Activated T-helper 9 cell treated with anti-CD3 and anti-CD28 coated beads, Interleukin-2, amount 50 U/mL, for 16 hours (primary cell): ENCODE measurements at places on chromosomes 16 and 17.

- DNase-seq = no peak
Observed at GRCh38 chr17:27558842-27559505, 72.0 kb upstream of the LGALS9 start.

GRCh38 chr17:61444831-61445230 lies 7.4 kb upstream of the TBX4 start:
- no peak for DNase-seq

- DNase-seq = no peak
Observed at GRCh38 chr17:12851901-12852435, 62.7 kb downstream of the ARHGAP44 start.

DNA sequence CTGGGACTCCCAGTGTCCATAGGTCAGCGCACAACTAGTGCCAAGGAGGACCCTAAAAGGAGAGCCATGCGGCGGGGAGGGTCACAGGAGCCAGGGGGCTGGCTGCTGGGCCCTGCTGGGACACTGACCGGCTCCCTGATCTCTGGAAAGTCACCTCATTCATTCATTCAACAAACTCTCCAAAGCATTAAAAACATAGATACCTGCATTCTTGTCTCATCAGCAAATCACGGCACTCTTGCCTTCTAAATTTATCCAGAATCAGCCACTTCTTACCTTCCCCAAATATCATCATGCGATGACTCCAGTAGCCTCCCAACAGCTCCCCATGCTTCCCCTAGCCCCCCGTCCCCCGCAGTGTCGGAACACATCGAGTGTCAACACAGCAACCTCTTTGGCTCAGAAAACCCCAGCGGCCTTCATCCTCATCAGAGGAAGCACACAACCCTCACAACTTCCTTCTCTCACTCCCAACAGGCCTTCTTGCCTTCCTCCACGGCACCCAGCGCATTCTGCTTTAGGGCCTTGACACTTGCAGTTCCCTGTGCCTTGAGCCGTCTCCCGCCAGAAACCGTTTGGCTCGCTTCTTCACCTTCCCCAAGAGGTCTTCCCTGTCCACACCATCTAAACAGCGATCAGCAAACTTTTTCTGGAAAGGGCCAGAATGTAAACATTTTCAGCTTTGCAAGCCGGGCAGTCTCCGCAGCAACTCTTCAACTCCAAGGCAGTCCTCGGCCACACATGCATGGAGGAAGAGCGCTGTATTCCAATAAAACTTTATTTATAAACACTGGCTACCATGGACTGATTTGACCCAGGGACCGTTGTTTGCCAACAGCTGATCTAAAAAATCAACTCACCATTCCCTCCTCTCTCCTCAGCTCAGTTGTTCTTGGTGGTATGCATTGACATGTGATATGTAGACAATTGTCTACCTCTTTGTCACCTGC lies 119.5 kb upstream of the TNRC6C start:
- DNase-seq = no peak

DNA sequence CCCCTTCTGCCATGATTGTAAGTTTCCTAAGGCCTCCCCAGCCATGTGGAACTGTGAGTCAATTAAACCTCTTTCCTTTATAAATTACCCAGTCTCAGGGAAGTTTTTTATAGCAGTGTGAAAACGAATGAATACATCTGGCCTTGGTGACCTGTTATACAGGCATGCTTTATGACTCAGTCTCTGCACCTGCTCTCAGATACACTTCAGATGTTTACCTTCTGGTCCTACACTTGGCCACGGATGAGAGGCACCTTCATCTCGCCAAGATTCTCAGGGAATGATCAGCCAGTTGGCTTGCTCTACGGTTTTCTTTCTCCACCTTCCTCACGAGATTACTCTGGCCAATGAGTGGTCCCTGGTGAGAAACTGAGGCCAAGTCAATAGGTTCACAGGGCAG lies 304.7 kb downstream of the CA10 start:
- no peak for DNase-seq

DNA sequence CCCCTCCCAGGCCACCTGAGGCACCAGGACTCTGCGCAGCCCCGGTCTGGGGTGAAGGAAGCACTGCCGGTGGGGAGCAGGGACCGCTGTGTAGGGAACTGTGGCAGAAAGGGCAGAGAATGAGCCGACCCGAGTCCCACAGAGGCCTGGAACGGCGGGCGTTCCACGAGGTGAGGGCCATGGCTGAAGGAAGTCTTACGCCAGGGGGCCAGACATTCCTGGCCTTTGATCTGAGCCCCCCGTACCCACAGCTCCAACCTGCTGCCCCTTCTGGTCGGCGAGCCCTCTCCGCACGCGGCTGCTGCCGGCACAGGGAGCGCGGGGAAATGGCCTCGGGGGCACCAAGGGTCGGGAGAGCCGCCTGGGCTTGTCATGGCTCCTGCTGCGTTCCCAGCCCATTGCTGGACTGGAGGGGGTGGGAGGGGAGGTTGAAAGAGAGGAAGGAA lies 1.4 kb upstream of the WNT3 start:
- DNase-seq = no peak

- no peak for DNase-seq
Observed at GRCh38 chr17:77142689-77143088, 1.9 kb downstream of the SEC14L1 start.

GRCh38 chr16:67982011-67982696 lies 1.9 kb upstream of the DPEP3 start:
- DNase-seq = no peak

DNA sequence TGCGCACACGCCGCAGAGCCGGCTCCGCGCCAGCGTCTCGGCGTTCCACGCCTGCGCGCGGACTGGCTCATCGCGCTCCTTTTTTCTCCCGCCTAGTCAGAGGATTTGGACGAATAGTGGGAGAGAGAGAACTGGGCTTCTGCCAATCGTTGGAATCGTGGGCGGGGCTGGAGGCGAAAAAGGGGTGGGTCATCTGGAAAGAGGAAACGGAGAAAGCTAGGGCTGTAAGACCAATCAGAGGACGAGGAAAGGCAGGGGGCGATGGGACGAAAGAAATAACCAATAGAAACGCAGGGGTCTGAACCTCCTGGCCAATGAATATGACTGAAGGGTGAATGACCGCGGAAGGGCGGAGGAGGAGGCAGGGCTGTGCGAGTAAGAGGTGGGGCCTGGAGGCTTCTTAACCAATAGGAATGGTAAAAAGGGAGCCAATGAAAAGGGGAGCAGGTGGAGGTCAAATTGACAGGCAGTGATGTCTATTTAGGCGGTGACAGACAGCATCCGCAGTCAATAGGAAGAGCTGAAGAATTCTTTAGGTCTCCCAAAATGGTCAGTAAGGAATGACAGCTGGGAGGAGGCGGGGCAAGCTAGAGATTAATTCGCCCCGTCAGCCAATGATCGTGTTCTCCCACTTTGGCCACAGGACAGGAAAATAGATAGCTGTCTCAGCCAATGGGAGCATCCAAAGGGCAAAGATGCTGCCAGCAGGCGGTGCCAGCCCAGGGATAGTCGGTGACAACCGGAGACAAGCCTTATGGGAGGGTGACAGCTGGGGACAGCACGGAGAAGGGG lies at the start of gene TBC1D10B:
TBC1D10B (minus strand) TSS at position 39 of the 792 bp plus-strand sequence. CDS start 311 bp downstream, outside the sequence.
- DNase-seq = peak; percentile 97

- DNase-seq = no peak
Observed at GRCh38 chr17:72373910-72374741, 253.3 kb downstream of the SOX9 start.

GRCh38 chr16:2438121-2438520 lies 8.9 kb downstream of the CCNF start:
- no peak for DNase-seq
